ENCODE measurements at places on chromosomes 7 and 10. TPM values are rescaled to one million over a fixed set of nuclear protein-coding genes. Genes with fewer than 3 reads are reported as not detected.
A peak's percentile ranks its signal among the peaks of the same experiment; 100 is the strongest.

DNA sequence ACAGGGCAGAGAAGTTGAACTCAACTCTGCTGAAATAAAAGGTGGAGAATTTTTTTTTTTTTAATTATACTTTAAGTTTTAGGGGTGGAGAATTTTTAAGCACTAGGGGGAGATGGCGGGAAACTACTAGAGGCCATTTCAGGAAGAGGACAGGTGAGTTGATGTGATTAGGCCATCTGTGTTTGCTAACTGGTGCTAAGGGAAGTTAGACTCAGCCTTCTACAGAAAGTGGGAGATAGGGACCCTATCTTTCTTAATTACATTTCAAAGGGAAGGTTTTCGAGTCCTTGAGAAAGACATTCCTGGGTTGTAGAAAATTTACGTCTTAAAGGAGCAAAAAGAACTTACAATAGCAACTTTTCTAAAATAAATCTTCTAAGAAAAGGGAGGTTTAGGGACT, 124.8 kb downstream of the LHFPL3 start:
- no peaks in the 10 kb centered on the region for H3K27me3 ChIP-seq
- H3K36me3 ChIP-seq: no peaks in the 10 kb centered on the region
- no peak overlapping the region for H3K4me3 ChIP-seq

CDC14C gene
- not detected for polyA plus RNA-seq

DNA sequence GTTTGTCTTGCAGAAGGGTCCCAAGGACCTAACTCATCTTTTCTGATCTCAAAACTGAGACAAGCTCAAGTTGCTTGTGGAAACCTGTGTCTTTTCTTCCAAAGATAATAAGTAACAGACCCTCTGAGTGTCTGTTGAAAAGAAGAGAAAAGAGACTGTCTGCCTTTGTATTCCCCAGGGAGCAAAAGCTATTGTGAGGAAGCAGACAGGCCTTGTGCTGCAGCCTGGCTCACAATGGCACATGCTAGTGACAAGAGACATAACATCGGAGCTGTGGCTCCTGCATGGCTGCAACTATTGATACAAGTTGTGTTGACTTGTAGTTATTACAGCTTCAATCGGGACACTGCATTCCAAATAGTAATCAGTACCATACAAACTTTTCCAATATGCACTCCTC, 202.9 kb downstream of the DKK1 start:
- no peaks in the 10 kb centered on the region for H3K4me1 ChIP-seq
- DNase-seq: no peak
- no peak overlapping the region for H3K4me3 ChIP-seq
- no peaks in the 10 kb centered on the region for H3K36me3 ChIP-seq
- no peaks in the 10 kb centered on the region for H3K27me3 ChIP-seq

GRCh38 chr7:55255496-55256445, 109.4 kb upstream of the LANCL2 start:
- peak overlapping the region; percentile 28 for H3K27ac ChIP-seq
- H3K4me1 ChIP-seq: peaks cover 15% of the 10 kb centered on the region
- DNase-seq: no peak
- peak overlapping the region; percentile 36 for H3K4me3 ChIP-seq
- no peaks in the 10 kb centered on the region for H3K36me3 ChIP-seq

DNA sequence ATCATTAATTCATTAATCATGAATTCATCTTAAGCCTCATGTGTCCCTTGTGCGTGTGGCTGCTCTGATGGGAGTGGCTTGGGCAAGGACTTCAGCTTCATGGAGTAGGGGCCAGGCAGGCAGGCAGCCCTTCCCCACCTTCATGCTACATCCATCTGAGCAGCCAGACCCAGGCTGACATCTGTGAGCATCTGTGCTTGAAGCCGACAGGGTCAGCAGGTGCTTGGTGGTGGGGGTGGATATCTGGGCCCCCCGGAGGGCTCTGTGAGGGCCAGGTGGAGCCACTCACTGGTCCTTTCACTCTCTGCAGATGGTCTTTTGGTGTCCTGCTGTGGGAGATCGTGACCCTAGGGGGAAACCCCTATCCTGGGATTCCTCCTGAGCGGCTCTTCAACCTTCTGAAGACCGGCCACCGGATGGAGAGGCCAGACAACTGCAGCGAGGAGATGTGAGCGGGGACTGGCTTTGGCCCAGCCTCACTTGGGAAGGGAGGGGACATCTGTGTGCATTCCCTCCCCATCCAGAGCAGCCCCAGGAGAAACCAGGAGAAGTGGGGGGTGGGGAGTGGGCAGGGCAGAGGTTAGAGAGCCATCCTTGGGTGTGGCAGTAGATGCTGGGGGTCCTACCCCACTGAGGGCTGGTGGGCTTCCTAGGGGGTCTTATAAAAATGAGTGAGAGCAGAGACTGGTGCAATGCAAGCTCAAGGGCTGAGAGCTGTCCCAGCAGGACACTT, 14.7 kb upstream of the CSGALNACT2 start:
- no peaks in the 10 kb centered on the region for H3K4me1 ChIP-seq
- H3K36me3 ChIP-seq: no peaks in the 10 kb centered on the region
- H3K27ac ChIP-seq: no peak overlapping the region
- no peak overlapping the region for H3K4me3 ChIP-seq
- DNase-seq: no peak

GRCh38 chr10:77989081-77989724, 40.1 kb downstream of the POLR3A start:
- no peaks in the 10 kb centered on the region for H3K27me3 ChIP-seq
- peaks cover 37% of the 10 kb centered on the region for H3K36me3 ChIP-seq
- no peaks in the 10 kb centered on the region for H3K4me1 ChIP-seq
- no peak overlapping the region for H3K27ac ChIP-seq
- DNase-seq: no peak

DNA sequence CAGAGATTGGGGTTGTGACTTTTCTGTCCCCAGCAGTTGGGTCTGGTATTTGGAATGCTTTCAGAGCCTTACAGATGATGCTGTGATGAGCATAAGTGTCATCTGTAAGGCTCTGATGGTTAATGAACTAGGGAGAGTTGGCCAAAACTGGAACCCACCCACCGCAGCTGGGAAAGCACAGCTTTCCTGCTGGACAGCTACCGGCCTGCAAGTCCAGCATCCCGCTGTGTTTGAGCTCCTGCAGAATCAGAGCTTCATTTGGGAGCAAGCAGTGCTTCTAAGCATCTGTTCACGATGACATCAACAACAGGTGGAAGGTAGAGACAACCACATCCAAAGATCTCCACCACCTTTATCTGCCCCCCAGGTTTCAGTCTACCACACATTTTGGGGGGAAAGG, 11.7 kb downstream of the UCN3 start:
- no peak overlapping the region for H3K4me3 ChIP-seq
- no peaks in the 10 kb centered on the region for H3K36me3 ChIP-seq
- DNase-seq: no peak
- no peak overlapping the region for H3K27ac ChIP-seq
- H3K27me3 ChIP-seq: no peaks in the 10 kb centered on the region
- H3K4me1 ChIP-seq: no peaks in the 10 kb centered on the region

PALD1 gene
- 0.72 TPM for polyA plus RNA-seq

- H3K4me3 ChIP-seq: no peak overlapping the region
- H3K36me3 ChIP-seq: no peaks in the 10 kb centered on the region
- no peak overlapping the region for H3K27ac ChIP-seq
- H3K27me3 ChIP-seq: peaks cover 3% of the 10 kb centered on the region
- DNase-seq: no peak
Measured at GRCh38 chr10:116783011-116783655, 40.8 kb upstream of the HSPA12A start.

DNA sequence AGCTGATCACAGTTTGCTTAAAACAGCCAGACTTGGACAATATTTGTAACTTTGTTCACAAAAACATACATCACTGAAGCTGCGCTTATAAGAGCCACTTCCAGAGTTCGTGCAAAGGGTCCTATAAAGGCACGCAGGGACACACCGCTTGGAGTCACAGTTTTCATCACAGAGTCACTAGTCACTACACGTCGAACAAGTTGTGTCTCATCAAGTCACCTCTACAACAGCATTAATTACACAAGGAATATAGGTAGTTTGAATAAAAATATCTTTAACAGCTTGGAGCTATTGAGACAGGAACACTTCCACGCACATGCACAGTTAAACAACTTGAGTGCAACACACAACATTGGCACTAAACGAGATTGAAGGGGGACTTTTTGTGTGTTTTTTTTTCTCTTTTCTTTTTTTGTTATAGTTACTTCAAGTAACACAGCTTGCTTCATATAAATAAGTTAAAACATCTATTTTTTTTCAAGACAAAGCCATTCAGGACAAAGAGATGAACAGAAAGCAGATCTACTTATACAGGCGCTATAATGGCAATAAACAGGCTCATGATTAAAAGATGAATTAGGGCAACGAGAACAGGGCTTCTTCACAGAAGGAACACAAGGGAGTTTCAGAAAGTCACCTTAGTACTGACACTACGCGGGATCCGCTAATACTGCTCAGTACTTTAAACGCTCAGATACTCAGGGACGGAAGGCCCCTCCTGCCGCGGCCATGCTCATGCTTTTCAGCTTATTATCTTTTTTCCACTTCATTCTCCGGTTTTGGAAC, 2.2 kb downstream of the HOXA5 start:
- H3K27me3 ChIP-seq: no peaks in the 10 kb centered on the region
- H3K4me3 ChIP-seq: peak overlapping the region; percentile 93
- H3K36me3 ChIP-seq: peaks cover 4% of the 10 kb centered on the region
- H3K27ac ChIP-seq: peak overlapping the region; percentile 92

DNA sequence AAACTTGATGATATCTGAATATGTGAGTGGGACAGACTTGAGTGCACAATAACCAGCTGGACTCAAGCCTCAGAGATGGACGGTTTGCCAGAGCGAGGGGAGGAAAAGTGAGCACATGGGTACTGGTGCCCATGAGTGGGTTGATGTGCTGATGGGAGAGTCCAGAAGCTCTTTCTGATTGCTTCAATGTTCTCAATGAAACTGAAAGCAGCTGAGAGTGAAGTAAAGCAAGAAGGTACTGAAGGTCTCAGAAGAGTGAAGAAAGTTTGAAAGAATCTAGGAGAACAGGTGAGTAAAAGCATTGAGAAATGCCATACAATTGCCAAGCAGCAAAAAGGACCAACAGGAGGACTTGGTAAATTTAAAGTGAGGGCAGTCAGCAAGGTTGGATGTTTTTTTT, 28.6 kb downstream of the CTTNBP2 start:
- H3K36me3 ChIP-seq: no peaks in the 10 kb centered on the region
- DNase-seq: no peak
- no peaks in the 10 kb centered on the region for H3K27me3 ChIP-seq
- no peak overlapping the region for H3K27ac ChIP-seq

C10orf95 gene
- 0.81 TPM for polyA plus RNA-seq

GRCh38 chr7:92732316-92733036, 103.9 kb downstream of the CDK6 start:
- H3K27me3 ChIP-seq: no peaks in the 10 kb centered on the region
- DNase-seq: no peak
- no peak overlapping the region for H3K4me3 ChIP-seq
- H3K36me3 ChIP-seq: peaks cover 6% of the 10 kb centered on the region
- H3K27ac ChIP-seq: peak overlapping the region; percentile 10

DNA sequence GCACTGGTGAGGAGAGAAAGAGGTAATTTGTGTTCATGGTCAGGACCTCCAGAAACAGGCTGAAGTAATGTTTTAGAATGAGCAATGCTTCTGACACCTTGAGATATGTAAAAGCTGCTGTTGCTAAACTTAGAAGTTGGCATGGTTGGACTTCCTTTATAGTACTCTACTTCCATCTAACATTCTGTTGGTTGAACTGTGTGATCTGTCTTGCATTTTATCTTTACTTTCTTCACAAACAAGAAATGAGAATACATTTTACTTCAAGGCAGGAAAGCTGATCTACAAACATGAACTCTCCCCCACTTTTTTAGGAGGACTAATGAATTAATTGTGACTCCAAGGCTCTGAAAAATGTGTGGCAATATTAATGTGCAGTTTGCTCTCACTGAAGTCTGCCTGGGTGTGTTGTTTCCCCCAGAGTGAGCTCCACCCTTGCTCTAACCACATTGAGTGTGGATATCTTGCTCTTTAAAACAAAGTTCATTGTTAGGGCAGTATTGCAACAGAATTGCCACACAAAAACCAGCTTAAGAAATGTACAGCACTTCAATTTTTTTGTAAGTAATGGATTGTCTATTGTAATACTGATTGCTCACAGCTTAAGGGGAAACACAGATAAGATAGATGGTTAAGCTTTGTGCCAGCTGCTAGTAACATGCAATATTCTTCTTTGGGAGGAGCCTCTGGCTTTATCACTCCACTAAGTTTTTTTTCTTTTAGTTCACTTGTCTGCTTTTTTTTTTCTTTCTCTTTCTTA, 69.0 kb downstream of the ADD3 start:
- no peaks in the 10 kb centered on the region for H3K27me3 ChIP-seq
- peak; percentile 58 for DNase-seq
- H3K27ac ChIP-seq: peak overlapping the region; percentile 45
- peaks cover 30% of the 10 kb centered on the region for H3K4me1 ChIP-seq

DNA sequence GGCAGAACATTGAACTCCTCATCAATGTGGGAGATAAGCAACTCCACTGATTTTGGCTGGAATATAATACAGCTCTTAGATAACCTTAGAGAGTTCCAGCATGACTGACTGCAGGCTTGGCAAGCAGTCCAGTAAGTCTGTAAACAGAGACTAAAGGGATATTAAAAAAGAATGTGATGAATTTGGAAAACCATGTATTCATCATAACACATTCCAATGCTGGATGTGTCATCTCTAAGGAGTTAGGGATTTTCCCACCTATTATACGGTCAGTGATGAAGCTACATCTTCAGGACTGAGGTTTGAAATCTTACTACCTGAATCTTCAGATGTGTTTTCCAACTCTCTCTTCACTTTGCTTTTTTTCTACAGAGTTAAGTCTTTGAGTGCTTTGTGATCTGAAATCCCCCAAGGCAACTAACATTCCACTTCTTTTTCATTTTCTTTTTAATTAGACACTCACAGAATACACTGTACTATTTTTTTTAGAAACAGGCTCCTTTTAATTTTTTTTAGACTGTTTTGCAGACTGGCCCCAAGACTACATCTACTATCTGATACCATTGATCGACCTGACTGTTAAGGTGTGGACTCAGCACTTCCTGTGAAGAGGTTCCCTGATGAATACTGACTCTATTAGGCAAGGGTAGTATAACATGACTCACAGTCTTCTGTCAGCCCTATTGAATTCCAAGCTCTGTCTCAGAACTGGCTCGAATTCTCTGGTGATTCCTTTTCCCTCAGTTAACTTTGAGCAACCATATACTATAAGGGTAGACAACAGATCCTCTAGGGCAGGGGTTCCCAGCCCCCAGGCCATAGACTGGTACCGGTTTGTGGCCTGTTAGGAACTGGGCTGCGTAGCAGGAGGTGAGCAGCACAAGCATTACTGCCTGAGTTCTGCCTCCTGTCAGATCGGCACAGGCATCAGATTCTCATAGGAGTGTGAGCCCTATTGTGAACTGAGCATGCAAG, 678.2 kb downstream of the GRM8 start:
- H3K36me3 ChIP-seq: no peaks in the 10 kb centered on the region
- peak; percentile 59 for DNase-seq
- H3K27ac ChIP-seq: peak overlapping the region; percentile 91
- H3K4me3 ChIP-seq: peak overlapping the region; percentile 19
